Stimulated activated CD8-positive, alpha-beta memory T cell treated with anti-CD3 and anti-CD28 coated beads, Interleukin-2, amount 100 ng/mL, for 1 hour (primary cell): ENCODE measurements at places on chromosomes 6 and 20.

GRCh38 chr6:104908031-104908887 is 48.5 kb upstream of the HACE1 start:
- no peak for DNase-seq

DNA sequence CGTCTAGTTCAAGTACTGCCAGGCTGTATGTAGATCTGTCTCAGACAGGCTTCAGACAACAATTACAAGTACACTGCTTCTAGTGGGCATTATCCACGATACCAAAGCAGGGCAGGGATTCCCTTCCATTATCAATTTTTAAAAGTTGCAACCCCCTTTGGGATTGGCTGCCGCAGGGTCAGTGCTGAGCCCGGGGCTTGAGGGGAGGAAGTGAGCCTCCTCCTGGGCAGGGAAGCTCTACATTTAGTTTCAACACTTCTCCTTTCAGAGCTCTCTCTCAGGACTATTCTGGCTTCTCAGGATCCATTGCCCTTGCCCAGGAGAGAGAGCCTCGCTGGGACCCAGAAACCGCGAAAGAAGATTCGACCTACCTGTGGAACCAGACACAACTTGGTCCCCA is 1.5 kb downstream of the HTR1B start:
- no peak for DNase-seq

DNA sequence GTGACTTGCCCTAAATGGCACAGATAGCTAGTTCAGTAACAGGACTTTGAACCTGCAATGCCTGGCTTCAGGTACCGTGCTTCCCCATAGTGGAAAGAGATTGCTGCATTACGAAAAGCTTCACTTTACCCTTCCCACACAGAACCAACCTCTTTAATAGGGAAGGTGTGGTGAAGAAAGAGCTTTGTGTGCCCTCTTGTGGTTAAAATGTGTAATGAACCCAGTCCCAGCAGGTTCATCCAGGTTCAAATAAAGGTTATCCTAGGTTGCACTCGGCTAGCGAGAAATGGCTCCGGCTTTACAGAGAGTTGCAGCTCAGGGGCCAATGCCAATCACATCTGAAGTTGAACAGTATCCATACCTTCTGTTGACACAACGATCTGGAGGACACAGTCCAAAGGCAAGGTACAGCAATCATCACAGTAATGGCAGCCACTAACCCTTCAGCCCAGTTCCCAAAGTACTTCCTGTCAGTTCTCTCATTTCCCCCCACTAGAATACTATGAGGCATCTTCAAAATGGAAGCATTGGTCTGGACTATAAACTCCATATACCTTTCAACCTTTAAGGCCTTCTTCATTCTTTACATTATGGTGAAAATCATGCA is 3.0 kb downstream of the DEFB115 start:
- no peak for DNase-seq

- DNase-seq: no peak
These were observed 3.1 kb upstream of the INSM1 start for GRCh38 chr20:20364593-20365479.

DNA sequence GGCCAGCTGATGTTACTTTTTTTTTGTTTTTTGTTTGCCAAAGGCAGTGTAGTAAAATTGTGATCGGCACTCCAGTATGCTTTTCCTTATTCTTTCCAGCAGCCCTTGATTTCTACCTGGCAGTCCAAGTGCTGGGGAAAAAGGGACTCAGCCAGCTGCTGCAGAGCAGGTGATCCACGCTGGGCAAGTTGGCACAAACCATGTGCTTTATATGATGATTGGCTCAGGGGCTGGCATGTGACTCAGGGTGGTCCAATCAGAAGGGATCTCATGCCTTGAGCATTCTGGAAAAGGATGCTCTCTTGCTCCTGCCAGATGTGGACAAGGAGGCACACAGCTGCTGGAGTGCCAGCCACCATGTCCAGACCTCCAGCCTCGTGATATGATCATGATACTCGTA is 54.5 kb downstream of the SULF2 start:
- no peak for DNase-seq

- no peak for DNase-seq
These were observed 43.7 kb downstream of the NINL start for GRCh38 chr20:25541676-25542075.

GRCh38 chr6:36908747-36909146 is 23.0 kb downstream of the C6orf89 start:
- no peak for DNase-seq

DNA sequence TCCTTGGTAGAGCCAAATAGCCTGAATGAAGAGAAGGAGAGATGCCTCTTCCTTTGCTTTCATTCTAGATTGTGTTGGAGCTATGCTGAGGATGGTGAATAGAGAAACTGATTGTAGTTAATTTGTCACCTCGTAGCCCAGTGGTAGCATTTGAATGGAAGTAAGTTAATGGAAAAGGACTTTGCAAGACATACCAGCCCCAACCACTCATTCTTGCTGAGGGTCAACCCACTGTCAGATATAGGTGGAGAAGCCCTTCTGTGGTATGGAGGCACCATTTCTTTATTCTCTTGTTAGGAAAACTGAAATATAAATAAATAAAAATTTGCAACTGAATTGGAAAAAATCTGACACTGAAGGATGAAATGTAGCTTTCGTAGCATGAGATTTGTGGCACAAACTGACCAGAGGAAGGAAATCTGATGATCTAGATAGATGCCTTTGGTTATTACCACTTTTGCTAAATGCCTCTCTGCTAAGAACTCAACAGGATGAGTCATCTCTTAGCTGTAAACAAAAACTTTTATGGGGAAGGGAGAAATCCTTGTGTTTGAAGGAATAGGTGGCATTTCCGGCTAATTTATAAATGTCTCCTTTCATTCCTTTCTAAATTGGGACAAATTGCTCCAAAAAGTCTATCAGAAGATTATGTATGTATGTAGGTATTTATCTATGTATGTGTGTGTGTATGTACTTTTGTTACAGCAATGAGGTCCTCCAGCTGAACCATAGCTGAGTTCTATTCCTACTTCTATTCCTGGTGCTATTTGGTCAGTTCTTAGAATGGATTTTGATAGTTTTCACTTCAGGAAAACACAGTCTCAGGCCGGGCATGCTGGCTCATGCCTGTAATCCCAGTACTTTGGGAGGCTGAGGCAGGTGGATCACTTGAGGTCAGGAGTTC is 76.5 kb upstream of the SUPT3H start:
- no peak for DNase-seq

DNA sequence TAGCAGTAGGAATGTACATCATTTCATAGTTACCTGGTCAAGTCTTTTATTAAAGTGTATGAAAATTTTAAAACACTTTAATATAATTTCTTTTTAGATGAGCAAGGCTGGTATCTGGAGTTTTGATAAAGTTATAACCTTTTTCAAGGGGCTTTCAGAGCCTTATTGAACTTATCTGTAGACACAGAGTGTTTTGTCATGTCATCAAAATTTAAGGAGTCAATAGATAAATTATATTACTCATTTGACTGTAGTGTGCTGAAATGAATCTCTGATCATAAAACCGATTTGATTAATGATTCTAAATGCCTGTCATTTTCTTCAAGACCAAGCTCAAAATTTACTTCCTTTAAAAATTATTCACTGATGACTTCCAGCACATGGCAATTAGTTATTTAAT is 125.6 kb downstream of the ARID1B start:
- DNase-seq: no peak

DNA sequence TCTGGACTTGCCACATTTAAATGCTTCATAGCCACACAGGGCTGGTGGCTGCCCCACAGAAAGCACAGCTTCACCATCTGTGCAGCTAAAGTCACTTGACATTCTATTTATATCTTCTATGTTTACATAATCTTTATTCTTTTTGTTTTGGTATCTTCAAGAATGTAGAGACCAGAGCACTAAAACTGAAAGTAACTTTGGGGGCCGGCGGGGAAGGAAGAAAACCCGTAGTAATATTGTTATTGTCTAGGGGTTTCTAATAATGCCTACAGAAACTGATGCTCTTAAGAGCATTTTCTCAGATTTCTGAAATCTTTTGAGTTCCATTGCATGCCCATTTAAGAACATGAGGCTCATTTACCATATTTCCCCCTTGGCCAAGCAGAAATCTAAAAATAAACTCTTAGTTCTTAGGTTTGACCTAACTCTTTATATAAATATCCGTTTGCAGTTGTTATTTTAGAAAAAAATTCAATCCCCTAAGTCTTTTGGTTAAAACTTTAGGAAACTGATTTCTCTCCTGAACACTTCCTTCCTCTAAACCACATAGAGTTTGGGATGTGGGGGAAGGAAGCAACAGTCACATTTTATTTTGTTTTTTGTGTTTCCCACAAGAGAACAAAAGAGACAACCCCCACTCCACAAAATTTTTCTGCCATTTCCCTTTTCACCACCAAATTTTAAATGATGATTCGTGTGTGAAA is 207.6 kb downstream of the OGFRL1 start:
- no peak for DNase-seq

DNA sequence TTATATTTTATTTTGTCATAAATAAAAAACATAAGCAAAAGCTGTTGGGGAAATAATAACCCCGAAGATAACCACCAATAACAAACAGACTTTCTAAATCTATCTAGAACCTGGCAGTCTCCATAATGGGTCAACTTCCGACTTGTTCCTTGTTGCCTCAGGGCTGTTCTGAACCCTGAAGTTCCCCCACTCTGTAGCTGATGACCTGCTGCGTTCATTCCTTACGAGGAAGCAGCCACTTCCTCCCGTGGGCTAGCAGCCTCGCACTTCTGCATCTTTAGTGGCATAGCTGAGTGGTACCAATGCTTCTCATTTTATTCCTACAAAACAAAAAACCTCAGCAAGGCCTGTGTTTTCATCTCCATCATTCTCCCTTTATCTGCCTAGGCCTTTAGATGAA is 103.0 kb downstream of the PLEKHG1 start:
- DNase-seq: no peak

GRCh38 chr6:72742001-72742673 is 120.3 kb downstream of the KCNQ5 start:
- no peak for DNase-seq
